NCI-H1092 (cell line): ENCODE measurements at places on chromosomes 7 and 10.

DNA sequence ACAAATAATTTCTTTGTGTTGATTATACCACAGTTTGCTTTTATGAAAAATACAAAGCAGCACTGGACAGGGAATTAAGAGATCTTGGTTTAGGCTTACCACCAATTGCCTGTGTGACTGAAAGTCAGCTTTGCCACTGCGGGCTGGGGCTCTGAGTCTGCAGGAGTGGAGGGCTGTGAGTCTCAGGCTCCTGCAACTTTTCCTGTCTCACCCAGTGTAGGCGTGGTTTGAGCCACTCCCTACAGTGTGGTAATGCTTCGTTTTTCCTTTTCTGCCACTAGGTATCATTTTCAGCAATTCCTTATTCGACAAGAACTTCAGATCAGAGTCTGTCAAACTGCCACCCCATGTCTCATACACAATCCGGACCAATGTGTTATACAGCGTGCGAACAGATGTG lies 180.6 kb downstream of the ABCA13 start:
- no peak for DNase-seq

DNA sequence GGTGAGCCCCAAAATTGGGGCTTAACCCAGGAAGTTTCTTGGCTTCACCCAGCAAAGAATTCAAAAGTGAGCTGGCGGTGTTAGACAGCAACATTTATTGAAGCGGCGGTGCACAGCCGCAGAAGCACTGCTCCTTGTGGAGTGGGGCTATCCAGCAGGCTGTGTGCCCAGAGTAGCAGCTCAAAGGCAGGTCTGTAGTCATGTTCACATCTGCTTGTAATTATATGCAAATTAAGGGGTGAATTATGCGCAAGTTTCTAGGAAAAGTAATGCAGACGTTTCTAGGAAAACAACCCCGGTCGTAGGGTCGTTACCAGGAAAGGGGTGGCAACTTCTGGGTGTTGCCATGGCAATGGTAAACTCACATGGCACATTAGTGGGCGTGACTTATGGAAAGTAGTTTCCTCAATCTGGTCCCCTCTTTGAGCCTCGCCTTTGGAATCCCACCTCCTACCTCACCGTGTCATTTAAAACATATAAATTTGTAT lies 13.7 kb upstream of the KBTBD2 start:
- DNase-seq = no peak

DNA sequence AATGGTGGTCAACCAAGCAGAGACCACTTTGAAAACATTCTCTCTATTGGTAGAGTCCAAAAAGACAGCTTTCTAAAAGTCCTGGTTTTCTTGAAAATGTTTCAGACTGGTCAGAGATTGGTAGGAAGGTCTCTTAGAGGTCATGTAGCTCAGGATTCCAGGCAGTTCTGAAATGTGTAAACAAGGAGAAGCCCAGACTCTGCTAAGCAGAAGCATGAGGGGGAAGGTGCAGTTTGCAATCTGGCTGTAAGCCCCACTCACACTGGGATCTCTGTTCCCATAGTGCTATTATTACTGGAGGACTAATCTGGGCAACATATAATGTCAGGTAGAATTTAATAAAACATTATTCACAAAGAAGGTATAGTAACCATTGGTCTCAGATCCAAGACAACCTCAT lies 101.1 kb downstream of the MAGI2 start:
- no peak for DNase-seq

DNA sequence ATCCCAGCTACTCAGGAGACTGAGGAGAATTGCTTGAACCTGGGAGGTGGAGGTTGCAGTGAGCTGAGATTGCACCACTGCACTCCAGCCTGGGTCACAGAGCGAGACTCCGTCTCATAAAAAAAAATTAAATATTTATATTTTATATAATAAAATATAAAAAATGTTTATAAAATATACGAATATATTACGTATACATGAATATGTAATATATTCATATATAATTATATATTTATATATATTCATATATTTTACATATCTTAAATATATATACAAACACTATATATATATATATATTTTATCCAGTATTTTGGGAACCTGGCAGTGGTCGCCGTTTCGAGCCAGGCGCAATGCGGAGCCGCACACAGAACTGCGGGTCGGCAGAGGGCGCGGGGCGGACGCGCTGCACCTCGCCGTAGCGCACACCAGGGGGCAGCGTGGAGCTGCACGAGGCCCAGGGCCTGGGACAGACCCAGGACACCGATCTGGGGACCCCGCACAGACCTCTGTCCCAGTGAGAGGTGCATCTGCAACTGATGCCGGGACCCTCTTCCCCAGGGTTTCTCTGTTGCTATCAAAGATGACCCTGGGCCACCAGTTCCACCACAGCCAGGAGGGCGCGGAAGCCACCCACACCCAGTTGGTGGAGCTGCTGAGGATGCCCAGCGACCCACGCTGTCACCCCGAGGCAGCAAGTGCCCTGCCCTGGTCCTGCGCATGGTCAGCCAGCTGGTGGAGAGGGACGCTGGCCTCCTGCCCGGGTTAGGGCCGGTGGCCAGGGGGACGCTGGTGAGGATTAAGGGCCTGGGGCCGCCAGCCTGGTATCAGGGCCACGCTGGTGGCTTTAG lies 22.7 kb downstream of the AP5Z1 start:
- DNase-seq = peak; percentile 12

DNA sequence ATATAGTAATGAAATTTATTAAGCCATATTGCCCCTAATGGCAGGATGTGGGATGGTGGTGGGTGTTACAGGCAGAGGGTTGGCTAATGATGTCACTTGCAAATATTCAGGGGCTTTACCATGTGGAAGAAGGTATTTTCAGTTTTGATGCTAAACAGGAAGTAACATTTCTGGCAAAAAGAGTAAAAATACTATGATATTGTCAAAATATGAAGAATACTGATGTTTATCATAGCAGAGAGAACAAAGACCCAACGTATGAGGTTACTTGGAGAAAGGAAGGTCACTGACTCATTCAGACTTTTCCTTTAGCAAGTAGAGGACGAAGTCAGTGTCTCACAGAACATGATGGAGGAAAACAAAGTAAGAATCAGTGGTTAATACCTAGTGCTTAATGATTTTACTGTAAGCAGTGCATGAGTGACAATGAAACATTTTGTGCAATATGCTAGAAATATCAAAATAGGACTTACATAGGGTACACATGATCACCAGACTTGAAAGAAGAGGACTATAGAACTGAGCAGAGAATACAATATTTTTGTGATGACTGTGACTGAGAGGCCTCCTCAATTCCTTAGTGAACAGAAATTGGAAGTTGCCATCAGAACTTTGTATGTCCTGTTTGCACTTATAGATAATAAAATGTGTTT lies 89.7 kb upstream of the STEAP4 start:
- DNase-seq = no peak

DNA sequence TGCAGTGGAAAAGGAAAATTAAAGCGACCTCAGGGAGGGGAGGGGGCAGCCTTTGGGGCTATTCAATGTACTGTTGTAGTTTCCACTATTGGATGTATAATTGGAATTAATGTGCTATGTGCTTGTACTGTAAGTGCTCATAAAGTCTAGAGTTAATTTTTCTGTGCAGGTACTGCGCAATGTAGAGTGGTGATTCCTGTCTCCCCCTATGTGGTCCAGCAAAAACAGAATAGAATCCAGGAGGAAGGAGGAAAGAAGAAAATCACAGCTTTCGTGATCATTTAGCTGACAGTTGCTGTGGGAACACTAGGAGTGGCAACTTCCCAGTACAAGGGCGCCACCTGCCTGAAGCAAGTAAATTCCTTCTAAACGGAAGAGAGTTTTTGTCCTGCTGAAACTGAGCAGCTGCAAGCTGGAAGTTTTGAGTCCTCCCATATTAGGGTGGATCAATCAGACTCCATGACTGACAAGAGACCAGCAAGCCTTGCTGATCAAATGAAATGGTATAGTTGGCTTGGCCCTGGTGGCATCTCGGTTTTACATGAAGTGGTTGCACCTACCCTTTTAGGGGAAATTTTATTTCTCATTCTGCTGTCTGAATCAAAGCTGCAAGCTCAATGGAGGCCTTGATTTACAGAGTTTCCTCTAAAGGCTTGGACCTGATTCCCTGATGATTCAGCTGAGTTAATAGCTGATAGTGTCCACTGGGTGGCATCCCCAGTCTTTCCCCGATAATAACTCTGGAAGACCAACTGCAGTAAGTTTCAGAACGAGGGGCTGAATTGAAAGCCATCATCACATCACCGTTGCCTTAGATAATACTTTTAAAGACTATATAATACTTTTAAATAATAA lies 299.8 kb downstream of the HGF start:
- peak; percentile 50 for DNase-seq

DNA sequence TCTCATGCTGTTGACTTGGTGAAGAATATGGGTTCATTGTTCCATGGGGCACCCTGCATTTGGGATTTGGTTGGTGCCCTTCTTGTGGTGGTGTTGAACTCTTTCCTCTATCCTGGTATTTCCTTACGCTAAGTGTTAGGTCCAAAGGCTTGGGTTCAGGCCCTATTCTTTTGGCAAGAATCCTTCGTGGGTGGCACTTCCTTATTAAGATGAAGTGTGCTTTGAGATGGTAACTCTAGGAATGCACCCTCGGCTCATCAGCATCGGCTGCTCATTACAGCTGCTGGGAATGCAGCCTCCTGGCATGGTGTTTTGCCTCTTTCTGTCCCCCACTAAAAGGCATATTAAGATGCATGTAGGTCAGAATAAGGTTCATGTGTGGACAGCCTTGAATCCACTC lies 380.7 kb downstream of the RPS24 start:
- no peak for DNase-seq

DNA sequence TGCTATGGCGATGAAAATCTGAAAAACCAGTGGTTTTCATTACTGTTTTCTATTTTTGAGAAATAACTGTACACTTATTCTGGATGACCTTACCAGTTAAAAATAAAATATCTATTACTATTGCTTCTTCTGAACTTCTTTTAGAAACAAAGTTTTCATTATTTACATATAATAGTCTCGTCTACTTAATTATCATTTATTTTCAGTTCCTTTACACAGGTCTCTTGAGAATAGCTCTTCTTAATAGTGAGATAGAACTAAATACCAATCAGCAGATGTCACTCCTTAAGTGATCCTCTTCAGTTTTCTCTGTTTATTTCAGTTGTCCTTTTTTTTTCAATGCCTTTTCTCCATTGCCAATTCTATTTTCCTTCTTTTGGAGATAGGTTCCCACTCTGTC lies 4.3 kb upstream of the GLCCI1 start:
- DNase-seq = no peak

GRCh38 chr10:14617852-14618251 lies 156.8 kb downstream of the FAM107B start:
- no peak for DNase-seq

DNA sequence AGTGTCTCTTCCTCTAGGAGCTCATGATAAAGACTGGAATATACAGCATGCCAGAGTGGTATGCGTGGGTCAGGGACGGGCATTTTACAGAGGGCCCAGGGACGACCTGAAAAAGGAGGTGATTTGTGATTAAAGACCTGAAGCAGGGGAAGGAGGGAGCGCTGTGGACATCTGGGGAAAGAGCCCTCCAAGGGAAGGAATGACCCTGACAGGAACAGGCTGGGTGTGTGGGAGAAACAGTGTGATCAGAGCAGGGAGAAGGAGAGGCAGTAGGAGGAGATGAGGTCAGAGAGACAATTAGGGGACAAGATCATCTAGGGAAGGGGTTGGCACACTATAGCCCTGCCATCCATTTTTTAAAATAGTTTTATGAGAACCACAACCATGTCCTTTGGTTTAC lies 3.4 kb upstream of the RASSF4 start:
- no peak for DNase-seq

- no peak for DNase-seq
Observed at GRCh38 chr10:85604136-85604725, 762.4 kb downstream of the GRID1 start.

DNA sequence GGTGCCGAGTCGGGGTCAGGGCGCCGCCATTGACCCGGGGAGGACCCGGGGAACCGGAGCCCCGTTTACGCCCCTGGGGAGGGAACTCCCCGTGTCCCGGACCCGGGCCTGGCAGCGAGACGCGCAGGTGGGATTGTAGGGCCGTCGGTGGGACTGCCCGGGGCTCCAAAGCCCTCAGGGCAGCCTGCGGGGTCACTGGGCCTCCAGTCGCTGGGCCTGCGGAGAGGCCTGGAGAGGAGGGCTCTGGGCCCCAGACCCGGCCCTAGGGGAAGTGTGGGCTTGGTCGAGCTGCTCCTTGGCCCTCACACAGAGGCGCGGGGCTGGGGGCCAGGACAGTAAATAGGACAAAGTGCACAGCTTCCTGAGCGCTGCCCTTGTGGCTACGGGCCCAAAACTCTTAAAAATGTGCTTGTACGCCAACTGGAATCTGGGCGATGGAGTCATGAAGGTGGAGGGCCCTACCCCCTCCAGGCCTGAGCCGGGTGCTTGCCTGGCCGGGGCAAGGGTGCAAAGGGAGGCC lies 657 bp downstream of the ECHDC3 start:
- DNase-seq = no peak

DNA sequence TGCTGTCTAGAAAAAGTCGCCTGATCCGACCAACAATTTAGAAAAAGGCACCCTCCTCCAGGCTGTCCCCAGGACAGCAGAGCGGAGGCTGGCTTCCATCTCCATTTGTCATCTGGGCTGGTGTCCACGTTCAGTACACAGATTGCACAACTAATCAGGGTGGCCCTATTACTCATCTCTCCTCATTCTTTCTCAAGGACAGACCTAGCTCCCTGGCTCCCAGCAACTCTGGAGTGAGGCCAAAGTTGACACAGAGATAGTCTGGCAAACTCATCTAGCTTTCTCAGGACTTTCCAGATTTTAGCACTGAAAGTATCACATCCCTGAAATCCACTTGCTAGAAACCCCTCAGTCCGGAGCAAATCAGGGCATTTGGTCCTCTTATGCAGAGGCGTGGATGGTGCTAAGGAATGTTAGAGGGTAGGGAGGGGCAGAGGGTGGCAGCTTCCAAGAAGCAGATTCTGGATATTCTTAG lies 75.1 kb downstream of the DNAH11 start:
- no peak for DNase-seq

DNA sequence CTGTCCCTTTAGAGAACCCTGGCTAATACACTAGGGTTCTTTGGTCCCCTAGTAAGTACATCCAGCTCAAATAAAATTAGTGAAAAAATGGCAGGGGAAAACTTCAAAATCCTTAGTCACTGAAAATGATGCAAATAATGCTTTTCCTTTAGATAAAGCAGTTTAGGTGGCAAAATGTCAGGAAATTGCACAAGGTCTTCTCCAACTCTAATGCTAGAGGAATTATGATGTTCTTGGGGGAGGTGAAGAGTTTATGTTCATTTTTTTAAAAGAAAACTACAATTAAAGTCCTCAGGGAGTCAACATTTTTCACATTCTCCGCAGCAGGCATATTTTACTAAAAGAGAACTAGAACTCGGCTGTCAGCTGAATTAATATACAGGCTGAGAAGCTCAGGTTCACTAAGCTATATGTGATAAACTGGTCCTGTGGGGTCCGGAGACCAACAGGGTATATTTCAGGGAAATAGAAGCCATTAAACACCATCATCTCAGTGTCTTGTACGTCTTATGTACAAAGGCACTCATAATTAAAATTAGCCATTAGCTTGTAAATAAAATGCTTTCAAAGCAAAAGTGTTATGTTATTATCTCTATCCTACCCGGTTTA lies 1164.7 kb upstream of the AUTS2 start:
- no peak for DNase-seq
